Inflammatory macrophage treated with lipopolysaccharide for 1 hour (primary cell): ENCODE measurements at places on chromosomes 1 and 21.

DNA sequence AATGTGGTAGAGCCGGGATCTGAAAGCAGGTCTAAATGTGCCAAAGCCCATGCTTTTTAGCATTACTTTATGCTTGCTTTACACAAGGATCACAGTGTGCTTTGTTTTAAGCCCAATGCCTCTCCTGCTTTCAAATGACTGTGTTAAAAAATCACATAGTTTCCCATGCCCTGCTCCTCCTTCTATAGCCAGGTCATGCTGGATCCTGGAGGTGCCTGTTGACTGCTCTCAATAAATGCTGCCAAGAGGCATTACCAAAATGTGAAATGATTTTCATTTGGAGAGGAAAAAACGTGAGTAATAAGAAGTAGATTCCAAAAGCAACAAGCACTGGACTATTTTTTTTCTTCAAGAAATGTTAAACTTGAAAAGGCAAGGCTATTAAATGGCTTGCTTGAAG is 420.7 kb upstream of the USP24 start:
- no peak for DNase-seq

DNA sequence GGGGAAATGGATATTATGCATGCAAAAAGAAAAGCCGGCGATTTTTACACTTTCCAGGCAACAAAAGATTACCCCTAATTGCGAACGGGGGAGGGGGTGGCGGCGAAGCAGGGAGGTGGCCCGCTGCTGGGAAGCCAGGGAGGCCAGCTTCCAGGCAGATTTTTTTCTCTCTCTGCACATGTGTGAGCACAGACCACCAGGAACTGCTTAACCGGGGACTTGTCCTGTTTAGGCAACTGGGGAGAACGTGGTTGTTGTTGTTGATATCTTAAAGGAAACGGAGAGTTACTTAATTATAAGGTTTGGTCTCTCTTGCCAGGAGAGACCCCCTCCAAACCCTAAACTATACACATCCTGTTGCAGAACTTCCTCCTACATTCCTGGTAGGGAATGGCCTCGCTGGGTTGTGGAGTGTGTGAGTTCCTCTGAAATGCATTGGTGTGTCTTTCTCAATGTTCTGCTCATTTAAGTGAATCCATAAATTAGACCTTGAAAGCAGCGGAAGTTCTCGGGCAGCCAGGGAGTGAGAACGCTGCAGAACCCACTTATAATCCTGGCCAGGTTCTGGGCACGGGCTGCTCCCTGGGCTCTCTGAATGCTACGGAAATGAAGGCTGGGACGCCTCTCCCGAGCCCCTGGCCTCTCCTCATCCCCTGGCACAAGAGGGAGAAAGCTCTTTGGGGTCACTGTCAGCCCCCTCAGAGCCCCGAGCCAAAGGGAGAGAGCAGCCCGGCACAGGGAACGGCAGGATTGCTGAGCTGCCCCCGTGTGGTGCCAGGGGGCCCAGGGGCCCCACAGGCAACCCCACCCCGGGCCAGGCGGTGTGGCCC is 250.0 kb downstream of the FOXD2 start:
- no peak for DNase-seq

DNA sequence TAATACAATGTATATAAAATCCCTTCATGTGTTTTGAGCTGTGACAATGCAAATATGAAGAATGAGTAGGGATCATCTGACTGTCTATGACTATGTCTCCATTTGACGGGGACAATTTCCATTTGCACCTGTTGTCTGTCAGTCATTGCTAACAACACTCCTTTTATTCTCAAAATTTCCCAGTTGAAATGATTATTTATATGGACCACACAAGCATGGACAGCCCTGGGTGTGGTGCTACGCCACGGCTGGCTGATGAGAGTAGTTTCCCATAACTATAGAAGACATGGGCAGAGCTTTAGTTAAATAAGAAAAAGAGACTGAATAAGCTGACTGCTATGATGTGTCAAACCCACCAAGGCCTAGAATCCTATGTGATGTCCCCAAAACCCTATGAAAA is 135.8 kb downstream of the MAP3K21 start:
- no peak for DNase-seq

- no peak for DNase-seq
Observed at GRCh38 chr1:55951291-55951690, 628.1 kb downstream of the PLPP3 start.

DNA sequence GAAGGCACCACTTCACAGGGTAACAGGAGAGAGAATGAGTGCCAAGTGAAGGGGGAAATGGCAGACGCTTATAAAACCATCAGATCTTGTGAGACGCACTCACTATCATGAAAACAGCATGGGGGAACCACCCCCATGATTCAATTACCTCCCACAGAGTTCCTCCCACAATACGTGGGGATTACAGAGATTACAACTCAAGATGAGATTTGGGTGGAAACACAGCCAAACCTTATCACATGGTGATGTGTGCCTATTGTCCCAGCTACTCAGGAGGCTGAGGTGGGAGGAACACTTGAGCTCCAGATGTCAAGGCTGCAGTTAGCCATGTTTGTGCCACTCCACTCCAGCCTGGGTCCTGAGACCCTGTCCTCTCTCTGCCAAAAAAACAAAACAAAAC is 56.0 kb upstream of the DSCAM start:
- no peak for DNase-seq

DNA sequence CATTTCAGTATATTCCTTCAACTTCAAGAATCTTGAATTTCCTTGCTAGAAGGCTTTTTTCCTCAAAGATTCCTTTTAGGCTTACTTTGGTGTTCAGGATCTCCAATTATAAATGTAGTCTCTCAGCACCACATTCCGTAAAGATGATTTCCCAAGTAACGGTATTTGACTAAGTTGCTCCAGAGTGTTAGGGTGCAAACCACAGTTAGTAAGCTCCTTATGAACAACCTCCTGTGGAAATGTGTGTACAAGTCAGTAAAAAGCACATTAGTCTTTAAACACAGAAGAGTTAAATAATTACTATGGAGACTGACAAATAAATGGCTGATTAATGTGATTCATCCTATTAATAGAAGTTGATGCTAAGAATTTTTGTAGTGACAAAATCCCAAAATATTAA is 10.3 kb downstream of the DONSON start:
- DNase-seq, result no peak

- DNase-seq, result peak; percentile 85
Observed at GRCh38 chr1:8096105-8097011, 70.2 kb upstream of the ERRFI1 start.

GRCh38 chr1:221862971-221863370 is 121.1 kb upstream of the DUSP10 start:
- no peak for DNase-seq

GRCh38 chr21:17441370-17441769 is 71.5 kb upstream of the CXADR start:
- DNase-seq, result no peak

- peak; percentile 32 for DNase-seq
Observed at GRCh38 chr21:34205811-34206571, 132.6 kb downstream of the MRPS6 start.

GRCh38 chr1:9728451-9729295 is 77.1 kb downstream of the PIK3CD start:
- peak; percentile 45 for DNase-seq

- no peak for DNase-seq
Observed at GRCh38 chr1:204873714-204874113, 3.1 kb downstream of the NFASC start.

GRCh38 chr1:28833381-28833780 is 21.4 kb downstream of the OPRD1 start:
- DNase-seq, result no peak

- DNase-seq, result no peak
Observed at GRCh38 chr1:43488165-43488564, 34.4 kb upstream of the HYI start.

GRCh38 chr1:8194481-8195227 is 123.3 kb upstream of the SLC45A1 start:
- DNase-seq, result no peak

- DNase-seq, result no peak
Observed at GRCh38 chr1:9422911-9423505, 116.3 kb upstream of the SLC25A33 start.
